ENCODE measurements at places on chromosomes 6 and 20.

DNA sequence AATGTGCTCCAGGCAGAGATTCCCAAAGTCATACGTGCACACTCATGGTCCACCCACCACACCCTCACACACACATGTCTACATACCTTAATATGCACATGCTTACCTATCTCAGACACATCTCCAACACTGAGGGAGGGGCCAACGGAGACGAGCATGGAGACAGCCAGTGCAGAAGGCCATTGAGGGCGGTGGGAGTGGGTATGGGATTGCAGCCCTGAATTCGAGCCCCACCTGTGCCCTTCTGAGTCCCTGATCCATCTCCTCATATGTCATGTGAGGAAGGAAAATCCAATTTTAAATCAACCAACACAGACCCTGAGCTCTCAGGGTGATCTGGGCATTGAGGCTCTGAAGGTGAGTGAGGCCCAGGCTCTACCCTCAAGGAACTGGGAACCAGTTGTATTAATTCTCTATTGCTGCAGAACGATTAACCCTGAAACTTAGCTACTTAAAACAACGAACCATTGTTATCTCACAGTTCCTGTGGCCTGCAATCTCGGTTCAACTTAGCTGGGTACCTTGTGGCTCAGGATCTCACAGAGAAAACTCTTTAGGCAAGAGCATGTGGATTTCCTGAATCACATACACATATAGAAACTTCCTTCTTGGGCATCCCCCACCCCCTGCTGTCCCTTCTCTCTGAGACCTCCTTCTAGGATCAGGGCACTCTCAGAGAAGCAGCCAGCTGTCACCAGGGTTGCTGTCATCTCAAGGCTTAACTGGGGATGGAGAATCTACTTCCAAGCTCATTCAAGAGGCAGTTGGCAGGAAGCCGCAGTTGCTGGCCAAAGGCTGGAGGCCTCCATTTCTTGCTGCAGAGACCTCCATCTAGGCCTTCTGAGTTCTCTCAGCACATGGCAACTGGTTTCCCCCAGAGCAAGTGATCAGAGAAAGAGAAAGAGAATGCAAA, 28.3 kb downstream of the GLP1R start:
- DNase-seq, result no peak

GRCh38 chr20:42255821-42256220, 637.6 kb upstream of the CHD6 start:
- no peak for DNase-seq

- no peak for DNase-seq
These were observed 16.3 kb downstream of the NTSR1 start for GRCh38 chr20:62724692-62725595.

GRCh38 chr6:7473805-7474719, 67.4 kb upstream of the DSP start:
- DNase-seq, result no peak

DNA sequence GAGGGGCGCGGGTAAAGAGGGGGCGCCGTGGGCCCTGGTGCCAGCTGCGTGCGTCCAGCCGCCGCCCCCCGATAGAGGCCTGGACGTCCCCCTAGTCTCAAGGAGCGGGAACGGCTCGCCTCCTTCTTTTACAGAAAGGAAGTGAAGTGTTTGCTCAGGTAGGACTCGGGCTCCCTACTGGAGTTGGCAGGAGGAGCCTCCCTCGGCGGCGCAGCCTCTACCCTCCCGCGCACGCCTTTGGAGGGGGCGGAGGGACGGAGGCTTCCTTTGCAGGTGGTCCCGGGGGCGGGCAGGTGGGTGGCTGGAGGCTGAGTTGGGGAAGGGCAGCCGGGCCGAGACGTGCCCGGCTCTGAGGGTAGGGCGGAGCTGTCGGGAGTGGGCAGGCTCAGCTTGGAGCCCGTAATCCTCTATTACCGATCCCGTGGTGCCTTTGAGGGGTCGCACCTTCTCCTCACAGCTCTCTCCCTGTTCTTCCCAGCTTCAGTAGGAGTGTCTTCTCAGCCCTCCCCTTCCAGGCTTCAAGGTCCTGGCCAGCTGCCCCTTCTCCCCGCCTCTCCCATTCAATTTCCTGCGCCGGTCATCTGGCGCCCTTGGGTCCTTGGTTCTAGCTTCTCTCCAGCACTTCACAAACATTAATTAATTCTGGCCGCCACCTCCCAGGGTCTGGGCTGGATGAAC, 728 bp downstream of the ITPR3 start:
- DNase-seq, result peak; percentile 58

DNA sequence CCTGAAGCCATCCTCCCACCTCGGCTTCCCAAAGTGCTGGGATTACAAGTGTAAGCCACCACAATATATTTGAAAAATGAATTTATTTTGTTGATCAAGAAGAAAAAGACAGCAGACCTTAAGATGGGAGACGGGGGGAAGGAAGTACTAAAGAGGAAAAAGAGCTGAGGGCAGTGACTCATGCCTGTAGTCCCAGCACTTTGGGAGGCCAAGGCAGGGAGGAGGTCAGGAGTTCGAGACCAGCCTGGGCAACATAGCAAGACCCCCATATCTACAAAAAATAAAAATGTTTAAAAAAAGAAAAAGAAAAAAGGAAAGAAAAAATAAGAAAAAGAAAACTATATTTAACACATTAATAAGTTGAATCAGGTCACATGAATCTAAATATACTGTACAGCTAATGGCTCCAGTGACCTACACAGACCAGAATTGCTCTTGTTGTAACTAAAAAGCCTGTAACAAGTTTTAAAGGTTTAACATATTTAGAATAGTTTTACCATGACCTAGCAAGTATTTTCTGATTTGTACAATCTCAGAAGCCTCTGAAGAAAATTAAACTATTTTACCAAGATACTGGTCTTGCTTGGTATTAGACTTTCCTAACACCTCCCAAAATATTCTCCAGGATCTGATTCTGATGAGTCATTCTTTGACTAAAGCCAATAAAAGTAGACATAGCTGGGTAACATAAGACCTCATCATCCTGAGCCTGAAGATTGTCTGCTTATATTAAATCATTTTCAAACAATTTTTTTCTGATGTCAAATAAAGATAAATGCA, 4.3 kb upstream of the AKIRIN2 start:
- no peak for DNase-seq

GRCh38 chr6:130161683-130162404, 60.9 kb downstream of the SAMD3 start:
- DNase-seq, result no peak

DNA sequence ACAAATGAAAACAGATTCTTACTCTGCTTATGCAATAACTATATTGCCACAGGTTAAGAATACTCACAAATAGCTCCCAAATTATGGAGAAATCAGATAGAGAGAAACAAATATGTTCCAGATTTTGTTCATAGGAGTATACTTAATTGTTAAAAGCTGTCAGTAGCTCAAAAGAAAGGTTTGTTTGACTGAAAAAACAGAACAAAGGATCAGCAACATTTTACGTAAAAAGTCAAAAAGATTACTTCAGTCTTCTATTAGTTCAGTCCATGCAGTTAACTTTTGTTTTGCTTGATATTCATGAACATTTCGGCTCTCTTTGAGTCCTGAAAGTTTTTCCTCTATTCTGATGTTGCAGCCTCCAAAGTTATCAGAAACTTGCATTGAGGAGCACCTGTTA, 13.4 kb upstream of the NANP start:
- DNase-seq, result no peak

DNA sequence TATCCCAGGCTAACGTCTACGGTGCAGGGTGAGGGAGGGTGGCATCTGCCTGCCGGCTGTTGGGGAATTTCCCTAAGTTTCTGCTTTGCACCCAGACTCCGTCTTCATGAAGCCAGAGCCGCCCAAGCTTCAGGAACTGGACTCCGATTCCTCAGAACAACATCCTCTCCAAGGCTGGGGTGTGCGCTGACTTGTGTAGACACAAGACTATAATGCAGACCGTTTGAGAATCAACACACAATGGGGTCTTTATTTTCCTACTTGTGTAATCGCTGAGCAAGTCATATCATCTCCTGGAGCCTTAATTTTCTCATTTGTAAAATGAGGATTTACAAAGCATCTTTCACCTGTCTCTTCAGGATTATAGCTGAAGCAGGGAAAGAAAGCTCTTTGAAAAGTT, 160.5 kb upstream of the AGPAT4 start:
- no peak for DNase-seq

Data from activated T-cell treated with anti-CD3 and anti-CD28 coated beads, Interleukin-2, amount 50 U/mL, for 4 hours (primary cell).